ENCODE measurements at places on chromosomes 11 and 22.
A peak's percentile ranks its signal among the peaks of the same experiment; 100 is the strongest.

DNA sequence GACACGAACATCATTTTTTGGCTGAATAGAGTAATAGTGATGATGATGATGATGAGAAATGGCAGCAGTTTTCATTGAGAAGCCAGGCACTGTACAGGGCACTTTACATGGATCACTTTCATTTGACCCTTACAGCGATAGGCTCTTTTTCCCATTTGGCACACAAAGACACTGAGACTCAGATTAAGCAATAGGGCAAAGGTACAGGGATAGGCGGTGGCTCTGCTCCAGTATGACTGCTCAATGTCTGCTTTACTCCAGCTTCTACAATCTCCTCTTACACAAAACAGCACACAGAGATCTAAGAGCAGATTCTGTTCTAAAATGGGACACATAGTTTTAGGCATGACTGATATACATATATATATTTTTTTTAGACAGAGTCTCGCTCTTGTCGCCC is 40.6 kb downstream of the MPPED2 start:
- no peak for DNase-seq

GRCh38 chr11:131300439-131300717 is 70.0 kb upstream of the NTM start:
- DNase-seq, result no peak

DNA sequence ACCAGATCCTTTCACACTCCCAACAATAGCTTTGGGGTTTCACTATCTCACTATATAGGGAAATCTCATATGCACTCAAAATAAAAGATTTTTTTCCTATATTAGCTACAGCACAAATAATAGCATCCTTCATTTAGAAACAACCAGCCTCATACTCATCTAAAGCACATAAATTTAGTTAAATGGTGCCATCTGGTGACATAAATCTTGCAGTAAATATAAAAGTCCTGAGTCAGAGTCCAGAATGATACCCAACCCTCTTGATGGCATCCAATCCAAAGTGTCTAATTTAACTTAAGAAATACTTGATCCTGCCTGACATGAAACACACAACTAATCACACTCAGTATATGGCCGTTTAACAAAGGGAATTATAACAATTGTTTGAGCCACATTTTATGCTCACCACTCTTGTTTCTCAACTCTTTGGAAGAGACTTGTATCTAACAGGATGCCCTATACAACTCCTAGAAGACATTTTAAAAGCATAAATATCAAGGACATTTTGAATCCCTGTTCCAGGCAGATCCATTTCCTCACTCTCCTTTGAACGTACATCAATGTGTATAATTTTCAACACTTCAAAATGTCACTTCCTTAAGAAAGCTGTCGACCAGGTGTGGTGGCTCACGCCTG is 36.2 kb downstream of the DLG2 start:
- peak; percentile 52 for DNase-seq

DNA sequence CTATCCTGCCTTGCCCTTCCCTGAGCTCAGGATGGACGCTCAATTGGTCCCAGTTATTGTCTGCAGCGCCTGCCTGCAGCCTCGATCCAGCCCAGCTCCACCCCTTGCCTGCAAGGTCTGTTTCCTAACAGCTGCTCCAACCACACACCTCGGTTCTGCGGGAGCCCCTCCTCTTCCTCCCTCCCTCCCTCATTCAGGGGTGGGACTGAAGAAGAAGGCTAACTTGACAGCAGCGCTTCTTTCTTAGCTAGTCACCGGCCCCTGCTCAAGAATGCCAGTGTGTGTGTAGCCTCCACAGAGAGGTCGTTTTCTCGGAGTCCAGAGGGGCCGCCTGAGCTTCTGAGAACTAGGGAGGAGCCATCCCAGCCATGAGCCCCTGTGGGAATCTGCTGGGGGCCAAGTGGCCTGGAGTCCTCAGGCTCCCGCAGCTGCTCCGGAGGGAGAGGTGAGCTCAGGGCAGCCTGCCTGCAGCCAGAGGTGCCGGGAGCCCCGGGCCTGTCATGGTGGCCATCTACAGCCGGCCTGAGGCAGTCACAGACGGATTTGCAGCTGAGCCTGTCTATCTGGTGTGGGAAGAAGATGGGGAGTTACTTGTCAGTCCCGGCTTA is 36.1 kb downstream of the LIMK2 start:
- peak; percentile 94 for DNase-seq

DNA sequence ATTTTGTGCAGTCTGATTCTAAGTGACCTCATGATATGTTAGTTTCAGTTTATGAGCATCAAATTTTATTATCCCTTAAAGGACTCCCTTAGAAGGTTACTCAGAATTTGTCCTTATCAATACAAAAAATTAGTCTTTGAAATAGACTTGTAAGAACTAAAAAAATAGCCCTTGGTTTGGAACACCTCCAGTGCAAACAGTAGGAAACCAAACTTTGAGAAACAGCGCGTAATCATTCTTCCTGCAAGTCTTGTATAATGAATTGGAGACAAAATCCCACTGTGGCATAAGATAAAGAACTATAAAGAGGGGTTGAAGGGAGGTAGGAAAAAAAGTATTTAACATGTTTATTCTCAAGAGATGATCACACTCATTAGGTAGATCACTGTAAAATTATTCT is 10.8 kb upstream of the MSANTD4 start:
- DNase-seq, result no peak

GRCh38 chr11:134893810-134894685 is 482.0 kb upstream of the B3GAT1 start:
- DNase-seq, result no peak

DNA sequence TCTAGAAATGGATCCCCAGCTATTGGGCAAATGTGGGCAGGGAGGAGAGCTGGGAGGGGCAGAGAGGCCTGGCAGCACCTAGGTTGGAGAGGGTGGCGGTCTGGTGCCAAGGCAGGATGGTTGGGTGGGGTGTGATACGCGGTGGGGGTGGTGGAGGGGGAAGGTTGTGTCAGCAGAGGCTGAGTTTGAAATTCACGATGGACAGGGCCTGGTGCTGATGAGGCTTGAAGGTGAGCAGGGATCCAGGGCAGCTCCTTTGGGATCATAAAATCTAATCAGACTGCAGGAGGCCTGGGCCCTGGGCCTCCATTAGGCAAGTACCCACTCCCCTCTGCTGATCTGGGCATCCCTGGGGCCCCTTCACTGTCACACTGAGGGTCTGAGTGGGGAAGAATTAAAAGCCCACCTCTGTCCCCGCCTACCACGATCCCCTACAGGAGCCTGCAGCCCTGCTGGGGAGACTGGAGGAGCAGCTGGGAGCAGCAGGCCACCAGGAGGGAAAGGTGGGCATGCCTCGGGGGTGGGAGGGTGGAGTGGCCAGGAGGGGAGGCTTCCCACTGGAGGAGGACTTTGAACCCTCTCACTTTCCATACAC is 24.0 kb downstream of the IGLL1 start:
- DNase-seq, result no peak

GRCh38 chr22:19062943-19063308 is 59.3 kb downstream of the DGCR2 start:
- DNase-seq, result no peak

- DNase-seq, result peak; percentile 31
Observed at GRCh38 chr11:126624506-126624905, 269.0 kb downstream of the ST3GAL4 start.

GRCh38 chr11:78323363-78323762 is 94.3 kb downstream of the GAB2 start:
- no peak for DNase-seq

GRCh38 chr22:26801449-26801848 is 144.1 kb downstream of the MIAT start:
- DNase-seq, result no peak

- no peak for DNase-seq
Observed at GRCh38 chr22:27614650-27615007, 186.9 kb downstream of the MN1 start.

GRCh38 chr22:49413551-49413950 is 414.1 kb downstream of the BRD1 start:
- no peak for DNase-seq

- peak; percentile 76 for DNase-seq
Observed at GRCh38 chr11:69918938-69919650, 99.9 kb upstream of the FGF3 start.

DNA sequence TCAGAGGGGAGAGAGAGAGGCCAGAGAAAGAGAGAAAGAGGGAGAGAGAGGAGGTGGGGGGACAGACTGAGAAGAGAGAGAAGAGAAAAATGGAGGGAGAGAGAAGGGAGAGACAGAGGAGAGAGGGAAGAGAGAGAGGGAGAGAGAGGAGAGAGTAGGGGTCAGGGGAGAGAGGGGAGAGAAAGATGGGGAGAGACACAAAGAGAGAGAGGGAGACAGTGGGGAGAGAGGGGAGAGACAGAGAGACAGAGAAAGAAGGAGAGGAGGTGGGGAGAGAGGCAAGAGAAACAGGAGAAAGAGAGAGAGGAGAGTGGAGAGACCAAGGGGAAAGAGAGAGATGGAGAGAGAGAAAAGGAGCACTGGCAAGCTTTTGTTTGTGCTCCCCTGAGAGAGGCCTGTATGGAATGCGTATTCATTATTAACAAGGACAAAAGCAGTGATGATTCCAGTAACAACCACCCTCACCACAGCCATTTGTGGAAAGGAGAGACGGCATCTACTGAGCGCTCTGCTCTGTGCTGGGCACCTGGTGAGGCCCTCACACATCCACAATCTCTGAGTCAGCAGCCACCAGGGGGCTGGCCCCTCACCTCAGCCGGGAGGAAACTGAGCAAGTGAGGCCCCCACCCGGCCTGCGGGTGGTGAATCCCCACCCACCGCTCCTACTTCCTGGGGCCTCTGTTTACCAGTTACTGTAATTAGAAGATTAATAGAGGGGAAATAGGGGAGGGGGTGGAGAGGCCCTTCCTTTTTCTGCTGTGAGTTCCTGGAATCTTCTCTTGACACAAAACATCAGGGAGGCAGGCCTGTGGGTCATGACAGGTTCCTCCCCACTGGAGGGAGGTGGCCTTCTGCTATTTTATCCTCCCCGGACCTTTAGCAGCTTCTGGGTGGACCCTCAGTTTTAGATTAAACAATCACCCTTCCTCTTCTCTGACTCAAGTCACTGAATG is 14.6 kb upstream of the MIAT start:
- no peak for DNase-seq

- no peak for DNase-seq
Observed at GRCh38 chr22:26828311-26828710, 170.9 kb downstream of the MIAT start.

- no peak for DNase-seq
Observed at GRCh38 chr11:132814410-132814809, 717.9 kb downstream of the OPCML start.

DNA sequence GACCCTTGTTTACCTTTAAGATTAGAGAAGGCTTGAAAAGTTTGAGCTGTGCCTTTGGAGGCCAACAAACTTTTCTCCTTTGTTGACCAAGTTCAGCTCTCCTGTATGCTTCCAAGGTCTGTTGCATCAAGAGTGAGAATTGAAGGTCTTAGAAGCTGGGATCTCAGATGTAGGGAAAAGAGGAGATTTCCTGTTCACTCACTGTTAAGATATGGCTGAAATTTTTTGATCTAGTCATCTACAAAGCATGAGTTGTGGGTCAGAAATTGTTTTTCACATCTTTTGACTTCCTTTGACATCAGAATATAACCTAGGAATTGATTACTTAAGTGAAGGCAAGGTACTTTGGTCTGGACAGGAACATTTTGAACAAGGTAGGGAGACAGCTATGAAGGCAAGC is 12.1 kb downstream of the OR51B4 start:
- no peak for DNase-seq

GRCh38 chr11:119315131-119316015 is 1.6 kb downstream of the MCAM start:
- DNase-seq, result peak; percentile 31

DNA sequence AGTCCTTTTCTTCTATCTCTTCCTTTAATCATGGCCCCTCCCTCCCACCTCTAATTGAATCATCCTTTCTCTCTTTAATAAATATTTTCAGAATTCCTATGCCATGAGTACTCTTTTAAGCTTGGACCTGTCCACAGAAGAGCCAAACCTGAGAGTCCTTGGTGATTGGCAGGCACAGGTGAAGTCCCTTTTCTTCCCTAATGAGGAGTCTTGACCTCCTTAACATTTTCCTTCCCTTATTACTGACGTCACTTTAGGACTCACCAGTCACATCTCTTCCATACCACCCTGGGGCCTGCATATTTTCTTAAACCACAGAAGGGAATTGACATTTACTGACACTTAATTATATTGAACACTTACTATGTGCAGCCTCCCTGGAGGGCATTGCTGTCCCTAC is 41.0 kb upstream of the RASSF10 start:
- no peak for DNase-seq

DNA sequence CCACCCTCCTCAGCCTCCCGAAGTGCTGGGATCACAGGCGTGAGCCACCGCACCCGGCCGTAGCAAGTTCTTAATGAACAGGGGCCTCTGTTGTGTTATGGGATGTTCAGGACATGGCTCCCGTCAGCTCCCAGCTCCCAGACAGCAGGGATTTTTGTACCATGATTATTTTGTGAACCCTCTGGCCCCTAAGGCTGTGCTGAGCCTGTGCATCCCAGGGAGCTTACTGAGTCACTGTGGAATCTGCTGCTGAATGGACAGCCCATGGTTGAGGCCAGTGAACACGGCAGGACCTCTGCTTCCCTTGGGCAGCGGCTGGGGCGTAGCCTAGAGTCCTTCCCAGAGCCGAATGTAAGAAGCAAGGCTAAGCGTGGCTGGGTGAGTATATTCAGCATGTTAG is 245.2 kb downstream of the NTM start:
- DNase-seq, result no peak

- DNase-seq, result no peak
Observed at GRCh38 chr11:18791207-18791968, at the start of gene PTPN5. Gene PTPN5 (minus strand): TSS chr11:18791798. CDS start chr11:18771958, 19,840 bp downstream.

All from AG08395 (cell line).